ENCODE measurements at places on chromosomes 4 and X.

- DNase-seq, result no peak
Observed at GRCh38 chr4:53136954-53137353, 228.9 kb downstream of the SCFD2 start.

DNA sequence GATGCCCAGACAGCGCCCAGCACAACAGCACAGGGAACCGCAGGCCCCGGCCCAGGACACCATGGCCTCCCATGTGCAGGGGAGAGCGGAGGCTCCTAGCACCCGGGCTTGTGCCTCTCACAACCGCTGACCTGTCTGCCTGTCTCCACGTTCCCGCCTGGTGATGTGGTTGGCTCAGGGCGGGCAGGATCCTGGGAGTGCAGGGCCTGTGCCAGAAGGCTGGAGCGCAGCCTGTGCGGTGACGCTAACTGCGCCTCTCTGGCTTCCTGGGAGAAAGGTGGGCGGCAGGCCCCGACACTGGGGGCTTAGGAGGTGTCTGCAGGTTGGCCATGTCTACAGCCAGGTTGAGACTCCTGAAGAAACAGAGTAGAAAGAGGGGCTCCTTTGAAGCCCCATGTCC lies 48.7 kb downstream of the CPZ start:
- DNase-seq, result no peak

GRCh38 chr4:12242354-12242753 lies 813.7 kb upstream of the HS3ST1 start:
- DNase-seq, result no peak

DNA sequence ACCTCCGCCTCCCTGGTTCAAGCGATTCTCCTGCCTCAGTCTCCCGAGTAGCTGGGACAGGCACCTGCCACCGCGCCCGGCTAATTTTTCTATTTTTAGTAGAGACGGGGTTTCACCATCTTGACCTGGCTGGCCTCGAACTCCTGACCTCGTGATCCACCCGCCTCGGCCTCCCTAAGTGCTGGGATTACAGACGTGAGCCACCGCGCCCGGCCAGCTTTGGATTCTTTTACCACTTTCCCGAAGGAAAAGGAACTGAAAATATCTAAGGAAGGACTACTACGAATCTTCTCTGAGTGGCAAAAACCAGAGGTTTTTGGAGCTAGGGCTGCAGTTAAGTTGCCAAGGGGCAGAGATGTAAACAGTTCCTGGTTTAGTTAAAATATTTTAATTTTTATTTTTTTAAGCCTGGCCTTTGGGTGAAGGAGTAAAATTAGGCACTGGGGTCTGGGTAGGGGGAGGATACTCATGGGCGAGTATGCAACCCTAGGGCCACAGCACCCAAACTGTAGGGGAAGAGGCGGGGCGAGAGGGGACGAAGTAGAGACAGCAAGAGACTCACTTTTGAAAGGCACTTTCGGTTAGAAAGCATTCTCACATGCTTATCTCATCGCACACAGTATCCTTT lies 525 bp upstream of the CISD2 start:
- no peak for DNase-seq

DNA sequence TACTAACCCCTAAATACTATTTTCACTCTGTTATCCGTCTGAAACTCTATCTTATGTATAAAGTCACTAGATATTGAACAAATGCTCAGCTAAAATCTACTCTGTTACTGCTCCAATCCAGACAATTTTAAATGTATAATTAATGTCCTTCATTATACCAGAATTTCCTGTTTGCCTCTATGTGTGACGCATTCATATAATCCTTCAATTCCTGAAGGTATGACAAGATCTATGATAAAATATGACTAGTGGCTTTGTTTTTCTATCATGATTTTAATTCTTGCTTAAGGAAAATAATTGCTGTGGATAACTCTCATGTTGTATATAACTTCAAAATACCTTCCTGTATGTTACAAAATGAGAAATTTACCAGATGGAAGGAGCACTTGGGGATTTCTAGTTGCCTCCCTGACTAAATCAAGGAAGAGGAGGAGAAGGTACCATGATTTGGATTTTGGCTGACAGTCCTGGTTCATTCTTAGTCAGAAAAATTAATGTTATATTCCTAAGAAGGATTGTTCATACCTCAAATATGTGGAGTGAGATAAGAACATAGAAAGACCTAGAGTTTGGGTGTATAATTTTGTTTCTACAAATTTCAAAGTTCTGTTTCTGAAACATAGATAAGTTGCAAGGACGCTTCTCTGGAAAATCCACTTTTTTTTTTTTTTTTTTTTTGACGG lies 4.9 kb downstream of the CXCL6 start:
- no peak for DNase-seq

- no peak for DNase-seq
Observed at GRCh38 chr4:7904952-7905915, 34.4 kb downstream of the AFAP1 start.

- DNase-seq, result no peak
Observed at GRCh38 chrX:47177079-47177478, 16.6 kb upstream of the UBA1 start.
